ENCODE measurements at places on chromosomes 3 and 15.

DNA sequence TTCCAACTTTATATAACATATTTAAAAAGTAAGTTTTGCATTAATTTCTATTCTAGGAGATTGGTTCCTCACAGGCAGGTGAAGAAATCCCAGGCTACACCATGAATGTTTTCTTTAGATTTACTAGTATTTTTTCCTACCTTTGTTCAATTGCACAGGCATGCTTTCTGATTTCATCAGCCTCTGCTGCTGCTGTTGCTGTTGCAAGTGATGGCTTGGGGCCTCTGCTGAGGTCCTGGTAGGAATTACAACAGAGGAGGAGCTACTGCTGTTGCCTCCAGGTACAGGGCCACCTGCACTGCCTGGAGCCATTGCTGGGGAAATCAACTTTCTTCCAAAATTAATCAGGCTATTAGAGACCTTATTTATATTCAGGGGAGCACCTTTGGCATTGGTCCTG is 353.3 kb downstream of the PLCL2 start:
- DNase-seq: no peak

- DNase-seq: no peak
These were observed 41.7 kb upstream of the MYO5C start for GRCh38 chr15:52337198-52337853.

DNA sequence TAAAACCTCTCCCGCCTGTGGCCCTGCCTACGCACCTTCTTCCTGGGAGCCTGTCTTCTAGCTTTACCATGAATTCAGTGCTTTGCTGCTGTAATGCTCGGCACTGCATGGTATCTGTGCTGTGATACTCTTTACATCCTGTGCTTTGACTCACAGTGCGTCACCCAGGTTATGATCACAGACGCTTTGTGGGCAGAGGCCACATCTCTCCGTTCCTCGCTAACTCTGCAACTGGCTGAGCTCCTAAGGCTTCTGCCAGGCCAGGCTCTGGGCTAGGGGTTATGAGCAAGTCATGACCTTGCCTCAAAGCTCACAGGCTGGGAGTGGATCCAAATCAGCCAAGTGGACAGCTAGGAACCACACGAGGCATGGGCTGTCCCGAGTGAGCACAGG is 23.2 kb downstream of the SPTBN5 start:
- DNase-seq: no peak

DNA sequence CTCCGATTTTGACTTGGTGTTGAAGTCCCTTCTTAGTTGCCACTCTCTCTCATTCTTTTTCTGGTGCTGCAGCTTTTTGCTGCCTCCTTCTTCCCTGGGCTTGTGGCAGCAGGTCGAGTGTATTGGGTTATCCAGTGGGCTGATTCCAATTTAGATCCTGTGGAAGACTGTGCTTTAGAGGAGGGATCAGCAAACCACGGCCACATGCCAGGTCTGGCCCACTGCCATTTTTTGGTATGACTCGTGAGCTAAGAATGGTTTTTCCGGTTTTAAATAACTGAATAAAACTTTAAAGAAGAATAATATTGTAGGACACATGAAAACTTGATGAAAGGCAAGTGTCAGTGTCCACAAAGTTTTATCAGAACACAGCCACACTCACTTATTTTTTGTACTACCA is 330.5 kb downstream of the ROBO2 start:
- DNase-seq: no peak

GRCh38 chr3:15825016-15825415 is 27.2 kb upstream of the ANKRD28 start:
- no peak for DNase-seq

DNA sequence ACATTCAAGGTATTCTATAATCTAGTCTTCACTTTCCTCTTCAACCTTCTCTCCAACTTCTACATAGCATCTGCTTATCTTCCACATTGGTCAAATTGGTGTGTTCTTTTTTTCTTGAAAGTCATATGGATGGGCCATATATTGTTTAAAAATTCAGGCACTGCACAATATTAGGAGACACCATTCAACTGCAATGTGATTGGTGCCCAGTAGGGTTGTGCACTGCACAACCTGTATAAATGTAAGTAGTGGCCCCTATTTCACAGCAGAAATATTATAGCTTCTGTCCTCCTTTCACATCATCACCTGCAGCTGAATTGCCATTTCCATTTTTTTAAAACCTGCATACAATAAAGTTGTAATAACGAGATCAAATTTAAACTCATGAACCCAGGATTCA is 18.1 kb upstream of the GOLIM4 start:
- DNase-seq: no peak

GRCh38 chr3:52328536-52329080 is 12.5 kb downstream of the DNAH1 start:
- DNase-seq: no peak

DNA sequence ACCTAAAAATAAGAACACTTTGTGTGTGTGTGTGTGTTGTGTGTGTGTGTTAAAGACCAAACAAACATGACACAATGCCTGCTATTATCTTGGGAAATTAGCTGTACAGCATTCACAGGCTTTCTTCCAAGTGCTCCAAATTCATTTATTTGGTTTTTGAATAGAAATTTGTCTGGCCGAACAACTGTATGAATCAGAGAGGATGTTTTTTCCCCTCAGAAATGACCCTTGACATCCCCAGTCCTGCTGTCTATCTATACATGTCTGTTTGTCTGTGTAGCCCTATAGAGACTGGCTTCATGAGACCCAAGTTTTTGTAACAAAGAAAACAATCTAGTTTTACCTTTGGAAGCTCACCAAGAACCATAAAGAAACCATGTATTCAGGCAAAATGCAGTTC is 549.8 kb downstream of the NSUN3 start:
- DNase-seq: no peak

GRCh38 chr3:126307591-126308393 is 49.4 kb downstream of the KLF15 start:
- DNase-seq: no peak

- DNase-seq: no peak
These were observed 386.5 kb downstream of the SHQ1 start for GRCh38 chr3:72461787-72462186.

- no peak for DNase-seq
These were observed 12.8 kb downstream of the ARMC8 start for GRCh38 chr3:138199851-138200250.

- DNase-seq: no peak
These were observed 759 bp upstream of the ARID3B start for GRCh38 chr15:74540161-74540760.

DNA sequence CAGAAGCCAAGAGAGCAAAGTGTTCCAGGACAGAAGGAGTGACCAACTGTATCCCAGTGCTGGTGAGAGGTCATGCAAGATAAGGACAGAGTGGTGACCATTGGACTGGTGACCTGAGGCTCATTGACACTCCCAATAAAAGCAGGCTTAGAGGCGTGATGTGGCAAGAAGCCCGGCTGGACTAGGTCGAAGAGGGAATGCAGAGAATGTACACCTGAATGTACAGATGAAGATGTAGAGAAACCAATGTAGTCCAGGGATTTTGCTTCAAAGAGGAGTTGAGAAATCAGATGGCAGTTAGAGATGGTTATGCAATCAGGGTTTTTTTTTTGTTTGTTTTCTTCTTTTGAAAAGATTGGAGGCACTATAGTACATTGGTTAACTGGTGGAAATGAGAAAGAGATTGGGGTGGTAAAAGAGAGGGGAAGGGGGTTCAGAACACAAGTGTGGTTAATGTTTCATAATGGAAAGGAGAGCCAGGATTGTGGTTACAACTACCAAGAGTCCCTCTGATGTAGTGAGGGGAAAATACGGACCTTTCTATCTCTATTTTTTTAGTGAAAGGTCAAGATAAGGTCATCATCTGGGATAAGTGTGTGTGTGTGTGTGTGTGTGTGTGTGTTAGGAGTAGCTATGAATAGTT is 23.3 kb downstream of the ST3GAL6 start:
- DNase-seq: no peak

DNA sequence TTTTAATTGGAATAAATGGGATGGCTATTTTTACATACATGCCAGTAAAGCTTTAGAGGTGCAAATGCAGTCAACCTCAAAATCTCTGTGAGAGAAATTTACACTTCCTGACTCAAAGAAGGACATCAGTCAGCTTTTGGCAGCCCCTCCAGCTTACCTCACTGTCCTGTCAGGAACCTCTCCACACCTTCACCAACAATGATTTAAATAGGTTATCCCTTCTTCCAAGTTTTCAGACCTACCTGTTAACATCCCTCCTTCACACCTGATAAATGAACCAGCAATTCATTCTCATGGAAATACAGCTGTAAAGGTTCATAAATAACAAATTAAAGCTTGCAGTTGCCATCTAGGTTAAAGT is 286.1 kb downstream of the SHOX2 start:
- DNase-seq: no peak

DNA sequence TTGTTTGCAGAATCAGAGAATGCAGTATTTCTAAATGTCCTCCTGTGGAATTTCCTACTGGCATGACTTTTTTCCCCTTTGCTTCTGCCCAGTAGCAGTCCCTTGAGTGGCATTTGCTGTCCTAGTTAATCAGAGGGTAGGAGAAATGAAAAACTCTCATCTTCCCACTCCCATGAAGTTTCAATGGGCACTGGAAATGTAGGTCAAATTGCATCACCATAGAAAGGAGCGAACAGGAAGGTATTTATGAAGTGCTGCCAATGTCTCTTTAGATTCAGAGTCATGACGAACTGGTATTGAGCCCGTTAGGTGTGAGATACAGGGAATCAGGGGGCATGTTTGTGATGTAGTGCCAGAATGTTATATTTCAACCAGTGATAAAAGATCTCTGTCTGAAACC is 23.2 kb downstream of the ATXN7 start:
- no peak for DNase-seq

- no peak for DNase-seq
These were observed 107.4 kb upstream of the PRICKLE2 start for GRCh38 chr3:64332459-64333350.

GRCh38 chr3:29695201-29695600 is 414.3 kb downstream of the RBMS3 start:
- no peak for DNase-seq

DNA sequence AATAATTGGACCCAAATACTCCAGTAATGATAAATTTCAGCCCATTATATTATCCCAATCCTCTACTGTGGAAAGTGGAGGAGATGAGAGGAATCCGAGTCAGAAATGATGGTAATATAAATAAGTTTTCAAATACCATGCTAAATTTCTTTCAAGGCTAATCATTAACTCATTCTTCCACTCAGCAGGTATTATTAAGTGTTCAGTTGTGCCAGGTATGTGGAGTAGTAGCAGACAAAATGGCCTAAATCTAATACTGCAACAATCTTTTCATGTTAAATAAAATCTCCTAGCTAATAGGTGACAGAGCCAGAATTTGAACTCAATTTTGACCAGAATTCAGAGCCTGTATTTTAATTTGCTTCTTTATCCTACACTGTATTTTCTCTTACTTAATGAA is 538.6 kb upstream of the ROBO2 start:
- no peak for DNase-seq

GRCh38 chr15:33476076-33476475 is 165.3 kb downstream of the RYR3 start:
- no peak for DNase-seq

- DNase-seq: no peak
These were observed 69.0 kb downstream of the HMG20A start for GRCh38 chr15:77489647-77490046.

GRCh38 chr15:69056365-69056764 is 41.9 kb downstream of the NOX5 start:
- no peak for DNase-seq

DNA sequence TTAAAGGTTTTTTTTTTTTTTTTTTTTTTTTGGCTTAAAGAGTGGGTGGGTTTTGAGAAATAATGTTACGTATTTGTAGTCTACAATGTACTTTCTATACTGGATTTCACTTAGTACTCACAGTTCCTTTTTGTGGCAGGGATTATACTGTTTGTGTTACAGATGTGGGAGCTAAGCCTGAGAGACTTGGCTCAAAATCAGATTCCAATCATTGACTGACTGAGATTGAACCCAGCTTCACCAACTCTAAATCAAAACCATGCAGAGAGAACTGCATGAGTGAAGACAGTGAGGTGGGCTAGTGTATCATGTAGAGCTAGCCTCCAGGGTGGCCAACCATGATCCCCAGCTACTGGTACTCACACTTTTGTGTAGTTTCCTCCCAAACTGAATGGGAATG is 68.0 kb downstream of the TMEM108 start:
- DNase-seq: no peak

- no peak for DNase-seq
These were observed 117.9 kb downstream of the ADCY5 start for GRCh38 chr3:123331006-123331405.

GRCh38 chr3:155861476-155862183 is 7.4 kb upstream of the SLC33A1 start:
- DNase-seq: no peak

- DNase-seq: no peak
These were observed 9.9 kb downstream of the TRAK1 start for GRCh38 chr3:42101048-42101447.

- DNase-seq: no peak
These were observed 22.7 kb upstream of the CHD2 start for GRCh38 chr15:92877416-92877815.

GRCh38 chr3:24389108-24390090 is 105.3 kb downstream of the THRB start:
- DNase-seq: no peak

DNA sequence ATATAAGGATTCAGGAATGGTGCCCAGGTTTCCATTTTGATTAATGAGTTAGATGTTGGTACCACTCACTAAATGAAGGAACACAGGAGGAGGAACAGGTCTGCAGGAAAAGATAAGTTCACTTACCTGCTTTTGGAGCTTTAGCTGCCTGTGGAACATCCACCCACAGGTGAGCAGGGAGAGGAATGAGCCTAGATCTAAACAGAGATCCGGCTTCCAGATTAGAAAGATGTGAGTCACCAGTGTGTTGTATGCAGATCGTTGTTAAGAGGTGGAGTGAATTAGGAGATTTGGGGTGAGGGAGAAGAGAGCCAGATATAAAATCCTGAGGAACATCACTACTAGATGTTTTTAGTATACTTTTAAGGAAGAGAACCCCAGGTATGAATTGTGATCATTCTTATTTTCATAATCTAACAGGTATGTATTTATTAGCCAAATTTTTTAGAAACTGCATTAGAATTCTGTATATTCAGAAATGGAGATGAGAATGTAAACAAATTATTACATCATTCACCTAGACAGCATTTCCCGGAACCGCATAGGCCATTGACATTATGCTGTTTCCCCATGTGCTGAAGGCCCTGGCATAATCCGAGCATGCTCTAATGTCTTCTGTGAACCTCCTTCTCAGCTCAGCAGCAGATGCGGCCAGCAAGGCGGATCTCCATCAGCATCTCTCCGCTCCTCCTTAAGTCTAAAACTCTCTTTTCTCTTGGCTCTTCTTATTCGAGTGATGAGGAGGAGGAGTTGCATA is 118.2 kb downstream of the KLHL25 start:
- no peak for DNase-seq

- DNase-seq: no peak
These were observed 4.5 kb downstream of the CHST13 start for GRCh38 chr3:126528419-126528799.

DNA sequence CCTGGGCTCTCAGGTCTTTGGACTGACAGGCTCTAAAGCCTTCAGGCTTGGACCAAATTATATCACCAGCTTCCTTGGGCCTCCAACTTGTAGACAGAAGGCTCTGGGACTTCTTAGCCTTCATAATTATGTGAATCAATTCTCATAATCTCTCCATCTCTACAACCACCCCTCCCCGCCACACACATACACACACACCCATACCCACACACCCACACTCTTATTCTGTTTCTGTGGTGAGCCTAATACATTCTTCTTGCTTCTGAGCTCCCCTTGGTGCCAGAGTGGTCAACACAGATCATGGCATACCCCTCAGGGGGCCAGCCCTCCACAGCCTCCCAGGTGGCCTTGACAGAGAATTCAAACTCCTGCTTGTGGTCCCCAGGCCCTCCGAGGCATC is 5.6 kb upstream of the NUP210 start:
- no peak for DNase-seq
